ENCODE measurements at places on chromosomes 1 and 21.

DNA sequence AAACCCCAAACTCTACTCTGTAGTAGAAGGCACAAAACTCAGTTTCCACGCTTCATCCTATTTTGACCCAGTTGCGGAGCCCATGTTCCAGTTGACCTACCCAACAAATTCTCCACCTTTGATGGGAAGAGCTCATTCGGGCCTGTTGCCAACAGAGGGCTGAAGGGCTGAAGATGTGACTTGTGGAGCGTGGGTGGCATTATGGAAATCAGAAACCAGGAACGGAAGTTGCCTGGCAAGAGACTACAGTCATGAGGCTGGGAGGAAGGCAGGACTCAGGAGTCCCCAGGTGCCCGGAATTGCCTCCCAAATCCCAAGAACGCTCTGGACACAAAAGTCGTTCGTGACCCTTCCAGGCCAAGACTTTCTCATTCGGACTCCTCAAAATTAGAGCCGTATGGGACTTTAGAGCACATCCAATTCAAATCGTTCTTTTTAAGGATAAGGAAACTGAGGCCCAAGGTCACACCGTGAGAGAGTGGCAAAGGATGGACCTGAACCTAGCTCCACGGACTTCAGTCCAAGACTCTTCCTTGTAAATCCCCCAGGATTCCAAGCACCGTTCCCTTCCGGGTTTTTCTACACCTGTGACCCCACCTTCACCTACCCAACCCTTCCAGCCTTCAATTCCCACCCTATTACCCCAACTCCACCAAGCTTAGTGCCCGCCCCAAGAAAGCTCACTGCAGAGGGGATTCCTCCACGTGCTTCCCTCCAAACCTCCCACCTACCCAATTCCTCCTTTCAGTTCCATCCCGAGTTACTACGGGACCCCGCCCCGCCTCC lies 739 bp downstream of the SMG5 start:
- peak; percentile 39 for DNase-seq

GRCh38 chr1:83693427-83694126 lies 305.4 kb downstream of the TTLL7 start:
- DNase-seq = no peak

GRCh38 chr1:171206204-171206977 lies 21.3 kb downstream of the FMO2 start:
- DNase-seq = no peak

DNA sequence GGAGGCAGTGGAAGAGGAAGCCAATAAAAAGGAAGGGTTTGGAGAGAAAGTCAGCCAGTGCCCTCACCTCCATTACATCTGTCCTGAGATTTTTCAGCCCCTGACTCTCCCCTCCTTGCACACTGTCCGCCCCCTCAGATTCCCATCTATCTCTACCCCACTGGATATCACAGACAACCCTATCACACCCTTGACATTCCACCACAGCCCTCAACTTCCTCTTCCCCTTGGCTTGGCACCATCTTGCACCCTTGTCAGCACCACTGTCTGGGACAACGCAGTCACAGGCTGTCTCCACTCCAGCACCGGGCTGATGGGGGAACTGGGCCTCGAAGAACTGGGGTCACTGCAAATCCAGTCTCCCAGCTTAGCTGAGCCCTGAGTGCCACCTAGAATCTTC lies 14.2 kb upstream of the PLEKHA6 start:
- DNase-seq = no peak

- no peak for DNase-seq
These were observed 497.8 kb downstream of the TTLL7 start for GRCh38 chr1:83500987-83501591.

- no peak for DNase-seq
These were observed 287.8 kb downstream of the LMX1A start for GRCh38 chr1:165068741-165069140.

- no peak for DNase-seq
These were observed 71.8 kb downstream of the EPHB2 start for GRCh38 chr1:22782406-22782805.

DNA sequence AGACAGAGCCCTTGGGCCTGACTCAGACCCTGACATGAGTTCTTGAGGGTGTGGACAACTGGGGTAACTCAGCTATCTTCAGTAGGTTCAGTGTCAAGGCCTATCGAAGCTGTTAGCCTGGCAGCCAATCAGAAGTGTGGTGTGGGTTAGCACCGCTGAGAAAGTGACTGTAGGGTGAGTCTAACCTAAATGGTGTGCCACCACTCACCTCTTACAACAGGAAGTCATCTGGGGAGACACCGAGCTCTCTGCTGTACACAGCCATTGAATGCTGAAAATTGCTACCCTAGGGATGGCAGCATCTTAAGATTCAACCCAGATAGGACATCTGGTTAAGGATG lies 44.6 kb downstream of the RASSF5 start:
- peak; percentile 88 for DNase-seq

DNA sequence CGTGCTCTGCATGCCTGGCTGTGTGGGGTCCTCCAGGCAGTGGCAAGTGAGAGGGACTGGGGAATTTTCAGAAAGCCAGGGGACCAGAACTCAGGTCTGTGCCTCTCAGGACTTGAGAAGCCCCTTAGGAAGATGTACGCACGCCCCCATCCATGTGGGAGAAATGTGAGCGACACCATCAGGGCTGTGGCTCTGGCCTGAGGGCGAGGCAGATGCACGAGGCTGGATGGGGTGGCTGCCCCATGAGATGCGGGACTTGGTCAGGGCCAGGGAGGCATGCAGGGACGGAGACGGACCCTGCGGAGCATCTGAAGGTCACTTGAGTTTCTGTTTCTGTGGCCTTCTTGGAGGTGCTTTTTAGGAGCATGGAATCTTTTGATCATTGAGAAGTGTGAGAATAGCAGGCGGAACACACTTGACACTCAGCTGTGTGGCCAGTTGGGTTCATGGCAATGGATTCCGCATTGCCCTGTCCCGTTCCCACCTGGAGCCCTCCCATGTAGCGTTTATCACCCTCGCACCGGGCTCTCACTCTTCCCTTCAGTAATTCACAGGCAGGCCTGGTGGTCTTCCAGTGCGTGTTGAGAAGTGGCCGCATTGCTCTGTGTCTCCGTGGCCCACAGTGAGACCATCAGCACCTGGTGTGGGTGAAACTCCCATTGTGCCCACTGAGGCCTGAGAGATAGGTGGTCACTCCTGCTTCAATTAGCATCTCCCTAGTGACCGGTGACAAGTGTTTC lies 30.7 kb upstream of the ACTRT2 start:
- DNase-seq = no peak

GRCh38 chr1:55803429-55803828 lies 588.3 kb upstream of the USP24 start:
- DNase-seq = no peak

DNA sequence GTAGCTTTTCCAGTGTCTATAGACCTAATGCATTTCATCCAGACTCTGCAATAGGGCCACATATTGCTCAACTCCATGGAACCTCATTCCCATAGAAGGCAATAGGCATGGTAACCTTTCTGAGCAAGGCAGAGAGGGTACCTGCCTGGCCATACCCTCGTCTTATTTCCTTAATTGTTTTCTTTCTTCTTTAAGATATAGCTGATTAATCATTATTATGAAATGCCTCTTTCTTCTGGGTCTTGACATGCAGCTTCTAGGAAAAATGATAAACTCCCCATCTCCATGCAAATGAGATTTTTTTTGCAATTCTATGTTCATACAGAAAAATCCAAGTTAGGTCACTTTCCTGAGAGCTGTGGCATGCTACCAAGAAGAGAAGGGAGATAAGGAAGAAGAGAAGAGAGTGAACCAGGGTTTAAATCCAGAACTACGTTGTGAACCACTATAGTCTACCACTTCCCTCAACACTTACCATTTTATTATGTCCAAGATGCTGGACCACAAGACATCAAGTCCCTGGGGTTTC lies 33.0 kb upstream of the IL20 start:
- no peak for DNase-seq

GRCh38 chr1:91693557-91693956 lies 192.4 kb downstream of the TGFBR3 start:
- no peak for DNase-seq

GRCh38 chr1:162213281-162213912 lies 143.9 kb downstream of the NOS1AP start:
- DNase-seq = no peak

DNA sequence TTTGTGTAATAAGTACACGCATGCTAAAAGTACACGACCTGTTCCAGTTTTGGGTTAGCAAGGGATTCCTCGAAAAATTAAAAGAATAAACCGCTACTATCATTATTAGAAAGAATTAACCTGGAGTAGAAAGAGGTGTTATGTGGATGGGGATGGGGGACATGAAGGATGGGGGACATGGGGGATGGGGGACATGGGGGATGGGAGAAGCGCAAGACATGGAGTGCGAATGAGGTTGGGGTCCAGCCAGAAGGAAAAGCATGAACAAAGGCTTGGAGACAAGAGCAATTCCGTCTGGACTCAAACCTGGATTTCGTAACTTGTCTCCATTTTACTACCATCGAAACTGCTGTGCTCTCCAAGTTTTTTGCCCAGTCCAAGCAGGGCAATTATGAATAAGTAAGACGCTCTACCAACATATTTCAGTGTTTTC lies 591 bp upstream of the KDM1A start:
- DNase-seq = no peak

DNA sequence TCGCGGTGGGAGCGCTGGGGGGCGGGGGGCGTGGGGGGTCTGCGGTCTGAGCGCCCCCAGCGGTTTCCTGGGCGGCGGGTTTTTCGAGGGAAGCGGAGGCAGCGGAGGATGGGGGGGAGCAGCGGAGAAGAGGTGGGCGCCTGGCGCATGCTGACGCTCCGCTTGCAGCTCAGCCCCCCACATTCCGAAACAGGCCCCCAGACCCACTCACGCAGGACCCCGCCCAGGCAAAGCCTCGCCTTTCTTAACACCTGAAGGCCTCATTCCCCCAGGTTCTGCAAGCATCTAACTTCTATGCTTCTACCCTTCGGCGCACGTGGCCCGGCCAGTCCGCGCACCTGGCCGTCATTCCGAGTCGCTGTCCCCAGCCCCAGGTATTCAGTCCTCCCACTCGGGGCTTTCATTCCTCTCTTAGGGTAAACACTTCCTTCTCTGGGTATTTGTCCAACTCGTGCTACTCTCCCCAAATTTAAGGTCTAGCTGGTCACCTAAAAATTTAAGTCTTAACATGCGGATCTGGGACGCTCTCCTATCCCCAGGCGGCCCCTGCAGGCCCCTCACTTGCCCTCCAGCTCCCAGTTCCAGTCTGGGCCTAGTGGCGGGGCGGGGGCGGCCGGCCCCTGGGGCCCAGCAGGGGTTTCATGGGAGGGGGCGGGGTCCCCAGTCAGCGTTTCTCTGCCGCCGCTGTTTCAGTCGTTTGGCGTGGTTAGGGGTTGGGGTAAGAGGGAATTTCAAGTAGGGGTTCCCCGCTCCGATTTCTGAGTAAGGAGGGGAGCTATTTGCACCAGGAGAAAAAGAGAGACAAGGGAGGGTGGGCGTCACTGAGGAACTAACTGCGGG lies 2.8 kb upstream of the ZBTB7B start:
- DNase-seq = peak; percentile 71

DNA sequence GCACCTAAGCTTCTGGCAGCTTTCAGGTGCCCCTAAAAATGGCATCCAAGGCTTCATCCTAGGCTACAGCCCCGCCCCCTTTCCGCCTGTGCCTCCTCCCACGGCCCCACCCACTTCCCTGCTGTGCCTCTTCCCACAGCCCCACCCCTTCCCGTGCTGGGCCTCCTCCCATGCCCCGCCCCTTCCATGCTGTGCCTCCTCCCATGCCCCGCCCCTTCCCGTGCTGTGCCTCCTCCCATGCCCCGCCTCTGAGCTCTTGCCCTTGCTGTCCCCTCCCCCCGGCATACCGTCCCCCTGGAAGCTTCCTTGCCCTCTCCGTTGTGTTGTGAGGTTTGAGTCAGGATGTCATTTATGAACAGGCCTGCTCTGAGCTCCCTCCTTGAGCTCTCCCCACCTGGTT lies 228.5 kb upstream of the AJAP1 start:
- peak; percentile 3 for DNase-seq

GRCh38 chr1:67893126-67893495 lies 59.8 kb upstream of the GNG12 start:
- no peak for DNase-seq

DNA sequence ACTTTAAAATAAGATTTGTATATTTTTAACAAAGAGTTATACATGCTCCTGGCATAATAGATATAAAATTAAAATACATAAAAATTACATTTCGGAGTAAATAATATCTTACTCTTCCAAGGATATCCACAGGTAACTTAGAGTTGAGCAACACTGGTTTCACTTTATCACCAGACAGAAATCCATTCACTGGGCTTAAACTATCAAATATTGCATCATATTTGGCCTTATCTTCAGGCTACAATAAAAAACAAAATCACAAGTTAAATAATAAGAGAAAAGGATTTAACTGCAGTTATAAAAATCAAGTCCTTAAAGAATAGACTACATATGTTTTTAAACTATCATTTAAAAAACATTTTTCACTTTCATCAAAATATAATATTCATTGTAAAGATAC lies 55.5 kb downstream of the EPS15 start:
- no peak for DNase-seq

DNA sequence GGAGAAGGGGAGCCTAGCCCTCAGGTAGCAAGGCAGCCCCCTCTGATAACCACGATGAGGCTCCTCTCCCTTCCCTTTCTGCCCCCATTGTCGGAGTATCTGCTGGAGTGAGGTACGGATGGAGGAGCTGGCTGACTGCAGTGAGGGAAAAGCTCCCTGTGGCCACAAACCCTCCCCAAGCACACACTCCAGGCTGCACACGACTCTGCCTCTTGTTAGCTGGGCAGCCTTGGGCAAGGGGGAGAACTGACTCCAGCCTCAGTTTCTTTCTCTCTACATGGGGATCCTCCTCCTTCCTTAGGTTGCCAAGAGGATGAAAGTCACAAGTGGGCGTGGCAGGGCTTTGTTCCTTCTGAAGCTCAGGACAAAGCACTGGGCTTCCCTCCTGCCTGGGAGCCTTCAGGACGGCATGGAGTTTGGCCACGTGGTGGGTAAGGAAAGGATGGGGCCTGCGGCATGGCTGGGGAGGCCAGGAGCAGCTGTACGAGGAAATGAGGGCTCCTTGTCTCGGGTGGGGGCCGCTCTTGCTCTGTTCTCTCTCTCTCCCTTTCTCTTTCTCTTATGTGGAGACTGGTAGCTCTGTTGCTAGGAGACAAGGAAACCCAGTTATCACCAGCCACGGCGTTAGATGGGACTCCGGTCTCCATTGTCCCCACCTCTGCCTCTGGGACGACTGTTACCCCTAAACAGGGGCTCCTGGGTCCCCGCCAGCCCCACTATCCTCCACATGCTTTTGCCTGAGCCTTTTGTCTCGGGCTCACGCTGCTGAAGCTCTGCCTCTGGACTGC lies 39.7 kb downstream of the LRP8 start:
- no peak for DNase-seq

All from stimulated activated CD4-positive, alpha-beta T cell treated with anti-CD3 and anti-CD28 coated beads, Interleukin-1b, Interleukin-23, amount 100 ng/mL, for 48 hours (primary cell).